ENCODE measurements at places on chromosomes 1 and 21.

- DNase-seq: no peak
Observed at GRCh38 chr1:231523816-231524215, 4.7 kb upstream of the TSNAX start.

- no peak for DNase-seq
Observed at GRCh38 chr1:116351914-116352313, 21.1 kb upstream of the ATP1A1 start.

DNA sequence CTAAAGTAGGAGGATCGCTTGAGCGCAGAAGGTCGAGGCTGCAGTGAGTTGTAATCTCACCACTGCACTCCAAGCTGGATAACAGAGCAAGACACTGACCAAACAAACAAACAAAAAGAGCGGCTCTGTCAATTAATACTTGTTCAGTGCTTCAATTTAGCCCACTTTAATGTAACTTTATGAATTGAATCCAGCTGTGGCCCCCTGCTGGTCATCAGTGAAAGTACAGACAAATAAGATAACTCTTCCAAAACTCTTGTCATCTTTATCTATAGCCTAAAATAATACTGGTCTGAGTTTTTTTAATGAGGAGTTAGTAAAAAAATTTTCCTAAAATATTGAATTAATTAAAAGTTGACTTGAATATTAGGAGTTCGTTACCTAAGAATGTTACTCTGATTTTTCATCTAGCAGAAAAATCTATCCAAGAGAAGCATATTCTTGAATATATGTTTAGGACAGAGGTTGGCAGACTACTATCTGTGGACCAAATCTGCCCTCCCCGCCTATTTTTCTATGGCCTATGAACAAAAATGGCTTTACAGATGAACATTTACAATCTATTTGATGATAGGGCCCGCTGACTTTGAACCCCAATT, 26.1 kb downstream of the ATP5PF start:
- DNase-seq: peak; percentile 39

DNA sequence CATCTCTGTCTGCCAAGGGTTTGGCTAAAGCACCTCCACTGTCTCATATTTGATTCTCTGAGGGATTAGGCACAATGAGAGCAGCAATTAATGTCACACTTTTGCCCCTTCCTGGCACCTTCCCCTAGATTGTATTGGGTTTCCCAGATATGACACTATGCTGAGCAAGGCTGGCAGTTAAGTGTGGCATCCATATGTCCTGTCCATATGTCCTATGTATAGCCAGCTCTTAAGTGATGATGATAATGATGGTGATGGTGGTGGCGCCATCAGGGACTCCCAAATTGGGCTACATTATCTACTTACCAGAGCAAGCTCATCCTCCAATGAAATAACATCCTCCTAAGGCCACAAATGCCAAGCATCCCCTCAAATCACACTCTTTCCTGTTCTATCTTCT, 13.5 kb upstream of the LORICRIN start:
- no peak for DNase-seq

- no peak for DNase-seq
Observed at GRCh38 chr21:26966649-26967061, 233 bp downstream of the ADAMTS5 start.

- no peak for DNase-seq
Observed at GRCh38 chr1:7227654-7228053, 442.4 kb downstream of the CAMTA1 start.

DNA sequence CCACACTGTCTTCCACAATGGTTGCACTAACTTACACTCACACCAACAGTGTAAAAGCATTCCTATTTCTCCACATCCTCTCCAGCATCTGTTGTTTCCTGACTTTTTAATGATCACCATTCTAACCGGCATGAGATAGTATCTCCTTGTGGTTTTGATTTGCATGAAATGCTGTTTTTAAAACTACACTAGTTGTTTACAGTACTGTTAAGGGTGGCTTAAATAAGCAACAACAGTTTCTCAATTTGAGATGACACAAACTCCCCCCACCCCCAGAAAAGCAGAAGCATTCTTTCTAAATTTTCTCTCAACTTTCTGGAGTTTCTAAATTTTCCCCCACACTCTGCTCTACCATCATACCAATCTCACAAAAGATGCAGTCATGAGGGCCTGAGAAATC, 7.1 kb upstream of the SLAMF7 start:
- DNase-seq: no peak

All from activated naive CD8-positive, alpha-beta T cell treated with anti-CD3 and anti-CD28 coated beads, Interleukin-2, amount 50 U/mL, for 24 hours (primary cell).